ENCODE measurements at places on chromosomes 4 and X. TPM values are rescaled to one million over a fixed set of nuclear protein-coding genes. Genes with fewer than 3 reads are reported as not detected.

Gene MED12
- 12.2 TPM for total RNA-seq

Gene SYN1
- 0.57 TPM for total RNA-seq

Gene CENPVL1
- total RNA-seq: not detected

Gene MAGEC2
- not detected for total RNA-seq

Gene CLNK
- total RNA-seq: 0.05 TPM

Gene PLP1
- total RNA-seq: 0.67 TPM

All from pancreas (tissue), 10 donors.